ENCODE measurements at places on chromosomes 3 and 15.

- no peak for DNase-seq
Observed at GRCh38 chr15:99593070-99593469, 27.3 kb downstream of the MEF2A start.

DNA sequence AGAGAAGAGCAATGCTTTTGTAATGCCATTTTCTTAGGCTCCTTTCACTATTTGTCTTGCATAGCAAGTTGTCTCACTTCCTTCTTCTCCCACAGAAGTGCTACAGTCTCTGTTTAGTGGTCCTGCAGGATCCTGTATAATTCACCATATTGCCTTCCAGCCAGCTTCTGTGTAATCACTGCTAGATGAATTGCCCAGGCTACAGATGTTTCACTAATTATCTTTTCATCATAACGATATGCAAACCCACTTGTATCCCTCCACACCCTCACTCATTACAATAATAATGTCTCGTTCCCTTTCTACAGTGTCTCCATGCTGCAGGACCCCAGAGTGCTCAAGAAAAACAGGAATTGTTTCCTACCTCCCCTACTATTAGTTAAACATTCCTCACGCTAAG is 402.9 kb downstream of the TBL1XR1 start:
- no peak for DNase-seq

DNA sequence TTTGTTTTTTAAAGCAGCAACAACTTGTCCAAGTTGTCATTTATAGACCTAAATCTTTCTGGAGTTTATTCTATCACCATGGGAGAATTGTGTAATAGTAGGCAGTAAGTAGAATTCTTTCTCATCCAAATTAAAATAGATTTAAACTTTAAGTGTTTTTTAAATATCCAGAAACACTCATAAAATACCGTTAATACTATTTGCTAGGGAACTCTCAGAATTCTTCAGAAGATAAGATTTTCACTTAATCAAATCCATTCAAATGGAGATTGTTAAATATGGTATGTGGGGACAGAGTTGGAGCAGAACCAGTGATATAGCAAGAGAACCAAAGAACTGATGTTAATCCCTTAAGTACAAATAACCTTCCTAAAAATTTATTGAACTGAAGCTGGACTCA is 71.0 kb downstream of the ARIH1 start:
- DNase-seq: no peak

DNA sequence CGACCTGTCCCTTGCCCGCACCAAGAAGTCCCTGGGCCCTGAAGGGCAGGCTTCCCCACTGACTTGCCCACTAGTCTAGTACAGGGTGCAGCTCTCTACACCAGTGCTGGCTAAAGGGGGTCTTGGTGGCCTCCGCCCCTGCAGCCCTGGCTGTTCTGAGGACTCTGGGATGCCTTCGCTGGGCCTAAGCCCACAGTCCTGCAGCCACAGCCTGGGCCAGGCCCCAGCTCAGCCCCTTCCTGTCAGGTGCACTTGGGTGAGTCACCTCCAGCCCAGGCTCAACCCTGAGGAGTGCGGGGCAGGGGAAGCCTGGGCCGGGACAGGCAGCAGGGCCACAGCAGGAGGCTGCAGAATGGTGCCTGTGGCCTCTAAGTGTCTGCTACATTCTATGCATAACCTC is 971 bp downstream of the C3orf22 start:
- DNase-seq: no peak

DNA sequence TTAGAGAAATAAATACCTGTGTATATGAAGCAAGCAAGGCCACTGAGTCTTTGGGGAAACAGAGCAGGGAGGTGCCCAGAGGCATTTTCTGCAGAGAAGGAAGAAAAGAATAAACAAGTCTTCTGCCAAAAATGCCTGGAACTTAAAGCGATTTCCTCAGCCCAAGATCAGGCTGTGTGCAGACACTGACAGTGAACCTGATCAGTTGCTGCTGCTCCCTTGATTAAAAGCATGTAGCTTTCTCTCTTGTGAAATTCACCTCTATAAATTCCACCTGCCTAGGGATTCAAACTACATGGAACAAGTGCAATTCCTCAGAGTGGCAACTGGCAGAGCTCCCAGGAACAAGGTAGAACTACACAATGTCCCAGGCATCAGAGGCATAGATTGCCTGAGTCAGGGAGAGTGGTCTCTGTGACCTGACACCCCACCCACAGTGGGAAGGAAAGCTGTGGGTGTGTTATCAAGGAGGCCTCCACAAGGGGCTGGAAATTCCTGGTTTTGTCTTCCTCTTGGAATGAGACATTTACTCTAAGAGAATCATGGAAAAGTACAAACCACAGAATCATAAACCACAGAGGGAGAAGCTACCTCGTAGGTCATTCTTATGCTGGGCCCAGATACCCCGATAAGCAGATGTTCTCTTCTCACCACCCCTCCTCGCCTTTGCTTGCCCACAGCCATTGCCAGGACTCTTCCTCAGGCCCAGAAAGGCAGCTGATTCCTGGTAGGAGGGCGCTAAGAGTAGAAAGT is 1.8 kb upstream of the ZBTB38 start:
- no peak for DNase-seq

DNA sequence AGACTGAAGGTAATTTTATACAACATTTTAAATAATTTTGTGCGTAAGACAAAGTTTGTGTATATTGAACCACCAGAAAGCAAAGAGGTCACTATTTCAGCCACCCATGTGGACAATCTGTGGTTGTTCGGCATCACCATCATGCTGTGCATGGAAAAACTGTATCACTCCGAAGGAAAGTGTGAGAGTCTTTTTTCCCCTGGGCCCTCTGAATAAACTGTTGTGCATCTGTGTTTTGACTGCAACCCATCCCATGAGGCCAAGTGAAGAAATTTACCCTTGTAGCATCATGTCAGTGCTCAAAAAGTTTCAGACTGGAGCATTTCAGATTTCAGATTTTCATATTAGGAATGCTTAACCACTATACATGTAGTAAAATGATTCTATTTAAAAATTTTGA is 85.3 kb downstream of the IMPG2 start:
- DNase-seq: no peak

GRCh38 chr3:147369231-147369630 is 37.1 kb downstream of the ZIC4 start:
- DNase-seq: no peak

GRCh38 chr15:75452865-75453702 is 1.6 kb upstream of the SIN3A start:
- peak; percentile 50 for DNase-seq

DNA sequence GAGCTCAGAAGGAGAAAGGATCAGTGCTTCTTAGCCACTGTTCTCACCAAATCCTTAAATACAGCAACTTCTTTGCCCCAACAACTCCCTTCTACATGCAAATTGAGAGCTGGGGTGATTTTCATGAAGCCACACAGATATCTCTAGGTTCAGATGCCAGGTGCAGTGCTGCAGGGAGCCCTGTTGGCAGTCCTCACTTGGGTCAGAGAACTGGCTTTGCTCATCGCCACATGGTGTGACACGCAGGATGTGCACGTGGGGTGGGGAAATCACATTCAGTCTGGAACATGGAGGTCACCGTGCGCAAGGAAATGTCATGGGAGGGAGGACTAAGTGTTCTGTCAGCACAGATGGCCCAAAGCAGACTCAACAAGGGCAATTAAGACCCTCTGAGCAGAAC is 103.8 kb downstream of the WDR76 start:
- no peak for DNase-seq

DNA sequence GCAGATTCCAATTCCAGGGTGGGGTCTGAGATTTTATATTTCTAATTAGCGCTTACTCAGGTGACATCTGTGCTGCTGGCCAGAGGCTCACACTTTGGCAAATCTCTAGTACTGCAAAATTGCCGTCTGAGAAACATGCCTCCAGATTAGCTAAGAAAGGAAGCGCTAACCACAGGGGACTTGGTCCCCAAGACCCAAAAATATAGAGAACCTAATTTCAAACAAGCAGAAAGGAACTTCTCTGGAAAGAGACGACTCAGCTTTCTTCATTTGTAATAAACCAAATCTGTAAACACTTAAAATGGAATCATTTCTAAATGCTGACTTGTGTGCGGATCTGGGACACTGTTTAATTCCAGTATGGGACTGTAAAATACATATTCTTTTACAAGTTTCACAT is 55.7 kb downstream of the B3GNT5 start:
- DNase-seq: no peak

DNA sequence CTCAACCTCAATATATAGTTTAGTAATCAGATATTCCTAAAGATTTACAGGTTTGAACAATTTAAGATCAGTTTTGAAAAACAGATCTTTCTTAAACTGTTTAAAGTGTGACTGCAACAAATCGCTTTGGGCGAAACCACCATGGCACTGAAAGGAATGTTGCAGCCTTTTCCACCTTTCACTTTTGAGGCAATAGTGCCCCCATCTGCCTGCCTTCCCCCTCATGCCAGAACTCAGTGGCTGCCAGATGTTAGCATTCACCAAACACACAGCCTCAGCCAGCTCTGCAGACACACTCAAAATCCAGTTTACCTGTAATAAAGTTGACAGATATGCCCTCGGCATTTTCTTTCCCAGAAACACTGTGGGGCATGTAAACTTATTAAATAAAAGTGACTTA is 3.3 kb downstream of the LYSMD4 start:
- no peak for DNase-seq

GRCh38 chr3:55452886-55453285 is 34.2 kb downstream of the WNT5A start:
- no peak for DNase-seq

- no peak for DNase-seq
Observed at GRCh38 chr3:38576526-38577370, 72.7 kb downstream of the SCN5A start.

- DNase-seq: peak; percentile 28
Observed at GRCh38 chr3:38834110-38834509, 18.1 kb upstream of the SCN10A start.

GRCh38 chr3:61877359-61878138 is 316.2 kb downstream of the PTPRG start:
- no peak for DNase-seq

- DNase-seq: no peak
Observed at GRCh38 chr3:29695201-29695600, 414.3 kb downstream of the RBMS3 start.

DNA sequence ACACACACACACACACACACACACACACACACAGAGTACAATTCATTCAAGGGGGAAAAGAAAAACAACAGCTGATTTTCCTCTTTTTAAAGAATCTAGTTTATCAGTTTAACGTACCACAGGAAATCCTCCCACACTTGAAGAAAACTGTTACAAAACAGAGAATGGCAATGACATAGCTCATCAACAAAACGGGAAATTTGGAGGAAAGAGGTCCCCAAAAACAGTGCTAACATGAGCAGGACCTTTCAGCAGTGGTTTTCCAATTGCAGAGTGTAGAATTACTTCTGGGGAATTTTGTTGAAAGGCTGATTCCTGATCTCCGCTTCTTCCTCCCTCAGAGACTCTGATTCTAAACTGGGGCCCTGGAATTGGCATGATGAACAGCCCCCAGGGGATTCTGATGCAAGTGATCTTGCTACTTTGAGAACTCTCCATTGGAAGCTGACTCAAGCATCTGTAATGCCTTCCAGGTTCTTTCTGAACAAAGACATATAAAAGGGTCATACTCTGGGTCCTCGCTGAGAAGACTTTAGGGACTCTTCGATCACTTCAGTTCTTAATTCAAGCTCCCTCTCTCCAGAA is 442.6 kb upstream of the PROK2 start:
- DNase-seq: no peak

DNA sequence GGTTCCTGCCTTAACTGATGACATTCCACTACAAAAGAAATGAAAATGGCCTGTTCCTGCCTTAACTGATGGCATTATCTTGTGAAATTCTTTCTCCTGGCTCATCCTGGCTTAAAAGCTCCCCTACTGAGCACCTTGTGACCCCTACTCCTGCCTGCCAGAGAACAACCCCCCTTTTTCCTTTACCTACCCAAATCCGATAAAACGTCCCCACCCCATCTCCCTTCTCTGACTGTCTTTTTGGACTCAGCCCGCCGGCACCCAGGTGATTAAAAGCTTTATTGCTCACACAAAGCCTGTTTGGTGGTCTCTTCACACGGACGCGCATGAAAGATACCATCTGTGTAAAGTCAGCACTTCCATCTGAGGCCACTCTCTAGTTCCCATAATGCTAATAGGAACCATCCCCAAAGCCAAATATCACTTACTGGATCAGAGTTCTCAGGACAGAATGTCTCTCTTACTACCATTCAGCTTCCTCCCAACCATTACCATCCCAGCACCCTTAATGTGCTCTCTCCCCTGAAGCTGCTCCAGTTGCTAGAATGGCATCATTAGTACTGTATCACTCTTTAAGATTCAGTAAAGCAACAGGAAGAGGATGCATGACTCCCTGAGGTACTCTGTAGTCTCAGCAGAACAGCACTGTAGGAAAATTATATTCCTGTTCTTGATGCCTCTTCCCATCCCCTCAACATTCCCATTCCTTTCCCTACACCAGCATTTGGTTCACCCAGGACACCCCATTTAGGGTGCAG is 2.3 kb upstream of the HRG start:
- DNase-seq: no peak

DNA sequence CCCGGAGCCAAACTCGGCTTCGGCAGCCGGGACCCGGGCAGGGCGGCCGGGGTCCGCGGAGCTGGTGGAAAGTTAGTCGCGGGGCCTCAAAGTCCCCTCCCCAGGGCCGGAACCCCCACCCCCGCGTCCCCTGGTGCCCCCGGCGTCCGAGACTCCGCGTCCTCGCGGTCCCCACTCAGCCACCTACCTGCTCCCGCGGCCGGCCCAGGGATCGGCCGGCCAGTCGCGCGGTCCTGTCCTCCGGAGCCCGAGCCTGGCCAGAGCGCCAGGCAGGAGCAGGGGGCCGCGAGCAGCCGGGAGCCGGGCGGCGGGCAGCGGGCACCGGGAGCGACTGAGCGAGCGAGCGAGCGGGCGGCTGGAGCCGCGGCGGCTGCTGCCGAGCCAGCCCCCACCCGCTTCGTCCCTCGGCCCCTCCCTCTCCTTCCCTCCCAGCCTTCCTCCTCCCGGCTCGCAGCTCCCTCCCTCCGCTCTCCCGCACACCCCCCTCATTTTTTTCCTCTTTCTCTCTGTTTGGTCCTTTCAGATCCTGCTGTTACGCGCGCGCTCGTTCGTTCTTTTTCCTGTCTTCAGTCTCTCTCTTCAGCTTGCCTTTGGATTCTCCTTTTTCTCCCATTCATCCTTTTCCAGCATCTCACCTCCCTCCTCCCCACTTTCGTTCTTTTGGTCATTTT is at the start of gene MEGF11:
Gene MEGF11 (minus strand): TSS at position 333 of the 671 bp plus-strand sequence. CDS start 125,347 bp downstream, outside the sequence.
- DNase-seq: no peak

All from stimulated activated CD4-positive, alpha-beta T cell treated with anti-CD3 and anti-CD28 coated beads, TNF-alpha, amount 100 ng/mL, for 48 hours (primary cell).